ENCODE measurements at places on chromosomes 13 and 19.

GRCh38 chr19:46998445-46999125, 21.1 kb upstream of the NPAS1 start:
- no peak for DNase-seq

DNA sequence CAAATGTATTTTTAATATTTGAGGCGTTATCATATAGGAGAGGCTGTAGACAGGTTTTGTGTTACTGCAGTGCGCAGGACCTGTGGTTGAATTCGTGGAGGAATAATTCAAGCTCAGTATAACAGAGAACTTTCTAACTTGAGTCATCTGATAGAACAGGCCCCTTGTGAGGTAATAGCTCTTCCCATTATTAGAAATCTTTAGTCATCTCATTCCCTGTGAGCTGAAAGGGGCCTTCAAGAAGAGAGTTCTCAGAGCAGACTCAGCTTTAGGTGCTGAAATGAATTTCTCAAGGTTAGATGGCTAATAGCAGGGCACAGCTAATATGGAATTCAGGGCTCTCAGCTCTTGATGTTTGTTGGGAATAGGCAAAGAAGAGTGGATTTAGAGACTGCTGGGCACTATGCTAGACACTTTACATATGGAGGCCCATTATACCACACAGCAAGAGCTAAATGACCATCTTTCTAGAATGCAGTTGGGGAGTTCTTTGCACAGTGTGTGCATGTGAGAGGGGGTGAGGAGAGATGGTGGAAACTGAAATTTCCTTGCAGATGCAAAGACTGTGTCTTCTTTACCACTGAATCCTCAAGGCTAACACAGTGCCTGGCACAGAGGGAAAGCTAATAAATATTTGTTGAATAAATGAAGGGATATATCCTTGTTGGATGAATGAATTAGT, 89.5 kb downstream of the DGKH start:
- no peak for DNase-seq

GRCh38 chr19:56637976-56638555, 4.9 kb upstream of the SMIM17 start:
- DNase-seq, result peak; percentile 95

GRCh38 chr19:17001603-17002183, 24.9 kb downstream of the CPAMD8 start:
- DNase-seq, result no peak

DNA sequence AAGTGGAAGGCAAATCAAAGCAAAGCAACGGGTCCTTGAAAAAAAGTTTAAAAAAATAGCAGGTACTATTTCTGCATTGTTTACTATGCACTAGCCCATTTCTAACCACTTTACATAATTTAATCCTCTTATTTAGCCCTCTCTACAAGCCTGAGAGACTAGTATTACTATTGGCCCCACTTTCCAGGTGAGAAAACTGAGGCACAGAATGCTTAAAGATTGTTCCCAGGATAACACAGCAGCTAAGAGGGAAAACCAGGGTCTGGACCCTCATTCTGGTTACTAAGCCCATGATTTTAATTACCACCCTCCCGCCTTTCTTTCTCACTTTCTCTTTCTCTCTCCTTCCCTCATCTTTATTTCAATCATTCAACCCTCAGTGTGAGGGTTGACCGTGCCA, 5.7 kb downstream of the ZSWIM9 start:
- DNase-seq, result no peak

GRCh38 chr13:50645092-50645491, 198.4 kb downstream of the DLEU7 start:
- no peak for DNase-seq

GRCh38 chr13:99041337-99041736, 63.5 kb upstream of the DOCK9 start:
- no peak for DNase-seq

- peak; percentile 63 for DNase-seq
These were observed 38.6 kb downstream of the ZNF823 start for GRCh38 chr19:11699931-11700794.

DNA sequence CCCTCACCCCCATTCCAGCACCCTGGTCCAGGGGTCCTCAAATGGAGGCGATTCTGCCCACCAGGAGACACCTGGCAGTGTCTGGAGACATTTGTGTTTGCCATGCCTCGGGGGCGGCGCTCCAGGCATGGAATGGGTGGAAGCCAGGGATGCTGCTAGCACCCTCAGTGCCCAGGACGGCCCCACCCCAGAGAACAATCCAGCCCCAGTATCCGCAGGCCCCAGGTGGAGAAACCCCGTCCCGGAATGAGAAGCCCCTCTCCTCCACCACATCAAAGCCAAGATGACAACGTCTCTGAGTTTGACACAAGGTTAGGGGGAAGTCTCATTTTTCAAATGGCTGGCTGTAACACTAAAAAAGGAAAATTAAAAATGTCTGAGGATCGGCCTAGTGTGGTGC, 68.5 kb downstream of the INSR start:
- no peak for DNase-seq

GRCh38 chr13:39760521-39760920, 105.1 kb downstream of the COG6 start:
- no peak for DNase-seq
